ENCODE measurements at places on chromosomes 13 and 19.

- DNase-seq = no peak
These were observed 38.8 kb downstream of the ZNF611 start for GRCh38 chr19:52695996-52696395.

DNA sequence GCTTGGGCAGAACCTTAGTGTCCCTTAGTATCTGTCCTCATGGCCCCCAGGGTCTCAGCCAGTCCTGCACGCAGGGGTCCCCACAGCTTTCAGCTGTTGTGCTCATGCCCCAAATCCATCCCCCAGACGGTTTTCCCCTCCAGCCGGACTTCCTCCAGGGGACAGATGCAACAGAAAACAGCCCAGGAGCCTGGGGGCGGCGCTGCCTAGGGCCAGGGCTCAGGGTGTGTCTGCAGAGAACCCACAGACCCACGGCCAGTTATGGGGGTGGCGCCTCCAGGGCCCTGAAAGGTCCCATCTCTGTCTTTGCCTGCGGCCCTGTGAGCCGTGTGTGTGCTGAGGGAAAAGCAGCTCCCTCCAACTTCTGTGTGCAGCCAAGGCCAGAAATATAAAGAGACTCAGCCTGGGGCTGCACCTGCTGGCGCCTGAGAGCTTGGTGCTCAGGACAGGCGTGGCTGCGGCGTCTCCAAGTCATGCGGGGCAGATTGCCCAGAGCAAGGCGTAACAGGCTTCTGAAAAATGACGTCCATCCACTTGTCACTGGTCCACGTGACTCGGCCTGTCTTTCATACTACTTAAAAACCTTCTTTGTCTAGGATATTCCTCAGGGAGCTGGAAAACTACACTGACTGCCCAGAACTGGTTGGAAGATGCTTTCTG lies 22.1 kb upstream of the F7 start:
- DNase-seq = no peak

DNA sequence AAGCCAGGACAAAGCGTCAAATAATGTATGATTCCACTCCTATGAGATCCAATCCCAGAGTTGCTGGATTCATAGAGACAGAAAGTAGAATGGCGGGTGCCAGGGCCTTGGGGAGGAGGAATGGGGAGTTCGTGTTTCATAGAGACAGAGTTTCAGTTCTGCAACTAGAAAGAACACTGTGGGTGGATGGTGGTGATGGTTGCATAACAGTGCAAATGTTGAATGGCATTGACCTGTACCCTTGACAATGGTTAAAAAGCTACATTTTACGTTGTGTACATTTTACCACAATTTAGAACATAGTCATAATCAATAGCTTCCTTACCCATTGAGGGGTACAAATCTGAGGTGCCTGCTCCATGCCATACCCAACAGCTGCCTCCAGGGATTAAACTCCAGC lies 33.4 kb downstream of the MBD3L2B start:
- DNase-seq = no peak

DNA sequence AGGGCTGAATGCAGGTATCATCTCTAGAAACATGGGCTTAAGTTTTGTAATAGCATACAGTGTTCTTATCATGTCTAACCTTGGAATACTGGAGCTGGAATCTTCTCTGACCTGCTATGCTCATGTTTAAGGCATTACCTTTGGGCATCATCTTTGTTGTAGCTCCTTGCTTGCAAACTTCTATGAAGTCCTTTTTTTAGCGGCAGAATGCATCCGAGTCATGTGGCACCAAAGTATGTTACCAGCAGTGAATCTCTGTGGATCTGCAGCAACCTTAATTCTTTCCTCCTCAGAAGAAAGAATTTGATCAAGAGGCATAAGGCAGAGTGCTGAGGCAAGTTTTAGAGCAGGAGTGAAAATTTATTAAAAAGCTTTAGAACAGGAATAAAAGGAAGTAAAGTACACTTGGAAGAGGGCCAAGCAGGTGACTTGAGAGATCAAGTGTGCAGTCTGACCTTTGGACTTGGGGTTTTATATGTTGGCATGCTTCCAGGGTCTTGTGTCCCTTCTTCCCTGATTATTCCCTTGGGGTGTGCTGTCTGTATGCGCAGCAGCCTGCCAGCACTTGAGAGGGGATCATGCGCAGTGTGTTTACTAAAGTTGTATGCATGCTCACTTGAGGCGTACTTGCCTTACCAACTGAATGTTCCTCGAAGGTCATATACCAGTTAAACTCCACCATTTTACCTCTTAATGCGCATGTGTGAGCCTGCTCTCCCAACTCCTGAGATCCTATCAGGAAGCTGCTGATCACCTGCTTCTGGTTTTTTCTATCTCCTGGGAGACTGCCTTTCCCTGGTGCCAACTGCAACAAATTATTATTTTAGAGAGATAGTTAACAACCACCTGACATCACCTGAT lies 115.5 kb downstream of the LACC1 start:
- DNase-seq = no peak

- DNase-seq = no peak
These were observed 67.2 kb downstream of the ZNF726 start for GRCh38 chr19:23981863-23982262.

GRCh38 chr13:59269476-59269875 lies 894.3 kb downstream of the DIAPH3 start:
- no peak for DNase-seq

DNA sequence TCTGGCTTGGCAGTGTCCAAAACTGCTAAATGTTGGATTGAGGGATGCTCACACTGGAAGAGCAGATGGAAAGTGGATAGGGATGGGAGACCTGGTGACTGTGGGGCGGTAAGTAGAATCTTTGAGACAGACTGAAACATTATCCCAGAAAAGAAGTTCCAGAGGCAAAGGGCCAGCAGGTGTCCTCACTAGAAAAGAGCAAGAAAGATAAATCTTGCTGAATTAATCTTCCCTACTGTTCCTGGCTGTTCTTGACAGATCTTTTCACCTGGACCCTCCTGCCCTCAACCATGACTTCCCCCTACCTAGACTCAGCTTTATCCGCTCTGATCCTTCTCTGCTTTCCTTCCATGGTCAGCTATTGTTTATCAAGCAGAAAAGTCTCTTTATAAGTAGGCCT lies 35.0 kb upstream of the FRY start:
- DNase-seq = no peak

DNA sequence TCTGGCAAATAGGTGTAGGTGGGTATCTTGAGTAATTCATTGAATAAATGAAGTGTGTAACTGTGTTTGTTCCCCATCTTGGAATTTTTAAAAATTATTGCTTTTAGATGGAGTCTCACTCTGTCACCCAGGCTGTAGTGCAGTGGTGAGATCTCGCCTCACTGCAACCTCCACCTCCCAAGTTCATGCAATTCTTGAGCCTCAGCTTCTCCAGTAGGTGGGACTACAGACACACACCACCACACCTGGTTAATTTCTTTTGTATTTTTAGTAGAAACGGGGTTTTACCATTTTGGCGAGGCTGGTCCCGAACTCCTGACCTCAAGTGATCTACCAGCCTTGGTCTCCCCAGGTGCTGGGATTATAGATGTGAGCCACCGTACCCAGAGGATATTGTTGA lies 7.9 kb upstream of the CYP2A6 start:
- DNase-seq = no peak

DNA sequence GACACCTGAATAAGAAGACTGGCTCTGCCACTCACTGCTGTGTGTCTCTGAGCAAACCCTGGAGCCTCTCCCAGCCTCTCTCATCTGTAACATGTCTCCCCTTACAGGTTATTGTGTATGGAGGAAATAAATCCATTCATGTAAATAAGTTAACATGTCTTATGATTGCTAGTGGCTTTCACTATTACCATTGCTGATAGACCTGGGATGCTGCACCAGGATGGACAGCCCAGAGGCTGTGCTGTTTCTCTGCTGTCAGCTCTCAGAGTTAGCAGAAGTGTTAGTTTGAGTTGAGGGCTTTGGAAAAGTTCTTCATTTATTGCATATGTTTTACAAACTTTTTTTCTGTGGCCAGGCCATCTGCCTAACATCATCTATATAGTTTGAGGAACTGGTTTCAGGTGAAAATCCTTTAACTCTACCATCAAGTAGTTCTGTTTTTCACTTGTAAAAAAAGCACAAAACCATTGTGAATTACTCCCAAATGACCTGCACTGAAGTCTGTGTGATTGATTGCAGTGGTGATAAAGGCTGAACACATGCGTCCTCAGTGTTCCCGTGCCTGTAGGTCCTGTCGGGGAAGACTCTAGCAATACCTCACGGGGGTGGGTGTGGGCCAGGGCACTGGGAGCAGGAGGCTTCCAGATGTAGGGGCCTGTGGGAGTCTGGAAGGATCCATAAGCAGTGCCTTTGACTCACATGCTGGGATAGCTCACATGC lies 24.6 kb downstream of the MPHOSPH8 start:
- no peak for DNase-seq

DNA sequence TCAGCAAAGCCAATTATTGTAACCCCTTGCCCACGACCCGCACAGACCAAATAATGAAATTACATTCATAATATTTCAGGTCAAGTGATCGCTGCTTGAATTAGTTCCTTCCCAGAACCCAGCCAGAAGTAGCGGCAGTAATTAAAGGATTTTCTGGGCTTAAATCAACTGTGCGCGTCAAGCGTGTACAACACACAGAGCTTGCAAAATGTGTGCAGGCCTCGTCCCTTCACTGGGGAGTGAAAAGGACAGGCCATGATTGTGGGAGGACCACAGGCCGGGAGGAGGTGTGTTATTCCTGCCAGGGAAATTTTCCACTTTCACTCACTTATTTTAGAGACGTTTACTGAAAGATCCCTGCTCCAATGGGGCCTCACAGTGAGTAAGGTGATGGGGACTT lies 84.9 kb downstream of the CHST8 start:
- no peak for DNase-seq

- DNase-seq = no peak
These were observed 41.6 kb upstream of the HNRNPA1L2 start for GRCh38 chr13:52600666-52601065.

GRCh38 chr19:47560999-47561398 lies 11.9 kb downstream of the ZNF541 start:
- DNase-seq = no peak

DNA sequence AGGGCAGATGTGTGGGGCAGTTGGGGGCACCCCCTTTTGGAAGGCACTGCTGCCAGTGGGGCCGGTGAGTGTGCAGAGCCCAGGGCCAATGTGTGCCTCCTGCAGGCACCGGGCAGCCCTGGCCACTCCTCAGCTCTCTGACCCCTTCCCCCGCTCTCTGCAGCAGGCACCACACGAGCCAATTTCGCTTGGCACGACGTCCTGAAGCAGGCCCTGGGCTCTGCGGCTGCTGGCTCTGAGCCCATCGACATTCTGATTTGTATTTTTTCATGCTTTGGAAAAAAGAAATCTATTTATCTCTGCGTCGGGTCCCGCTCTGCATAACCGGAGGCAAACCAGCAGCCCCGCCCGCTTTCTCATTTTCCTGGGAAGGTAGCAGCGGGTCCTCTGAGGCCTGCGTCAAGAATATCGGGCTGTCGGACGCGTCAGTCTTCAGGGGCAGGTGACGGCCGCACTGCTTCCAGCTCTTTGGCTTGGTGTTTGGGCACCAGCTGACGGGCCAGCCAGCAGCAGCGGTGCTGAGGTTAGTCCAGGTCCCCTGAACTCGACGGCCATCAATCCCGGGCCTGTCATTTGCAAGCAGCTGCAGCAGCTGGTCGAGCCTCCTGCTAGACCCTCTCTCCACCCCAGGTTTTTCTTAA lies 134.3 kb downstream of the KDM4B start:
- peak; percentile 73 for DNase-seq

- DNase-seq = no peak
These were observed 113.3 kb upstream of the SOX1 start for GRCh38 chr13:111953546-111954178.

DNA sequence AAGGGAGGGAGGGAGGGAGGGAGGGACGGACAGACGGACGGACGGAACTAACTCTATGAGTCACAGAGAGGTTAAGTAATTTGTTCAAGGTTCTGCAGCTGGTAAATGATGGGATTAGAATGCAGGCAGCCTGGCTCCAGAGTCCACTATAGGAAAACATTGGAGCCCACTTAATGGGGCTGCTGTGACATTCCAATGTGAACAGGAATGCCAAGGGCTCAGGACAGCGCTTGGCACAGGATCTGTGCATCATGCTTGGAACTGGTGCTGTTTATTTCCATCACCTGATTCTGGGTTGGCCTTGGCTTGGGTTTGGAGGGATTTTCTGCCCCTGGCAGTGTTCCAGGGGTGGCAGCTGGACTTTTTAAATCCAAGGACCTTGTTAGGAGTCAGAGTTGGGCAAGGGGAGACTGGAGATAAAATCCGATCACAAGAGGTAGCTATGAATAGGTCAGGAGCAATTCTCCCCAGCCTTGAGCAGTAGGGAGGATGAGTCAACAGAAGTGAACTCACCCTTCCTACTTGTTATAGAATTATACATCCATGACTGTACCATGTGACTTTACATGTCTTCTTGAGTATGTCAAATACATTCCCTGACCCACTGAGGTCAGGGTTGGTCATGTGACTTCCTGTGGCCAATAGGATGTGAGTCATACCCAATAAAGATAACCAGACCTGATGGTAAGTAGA lies 7.8 kb upstream of the HIF3A start:
- DNase-seq = peak; percentile 83

DNA sequence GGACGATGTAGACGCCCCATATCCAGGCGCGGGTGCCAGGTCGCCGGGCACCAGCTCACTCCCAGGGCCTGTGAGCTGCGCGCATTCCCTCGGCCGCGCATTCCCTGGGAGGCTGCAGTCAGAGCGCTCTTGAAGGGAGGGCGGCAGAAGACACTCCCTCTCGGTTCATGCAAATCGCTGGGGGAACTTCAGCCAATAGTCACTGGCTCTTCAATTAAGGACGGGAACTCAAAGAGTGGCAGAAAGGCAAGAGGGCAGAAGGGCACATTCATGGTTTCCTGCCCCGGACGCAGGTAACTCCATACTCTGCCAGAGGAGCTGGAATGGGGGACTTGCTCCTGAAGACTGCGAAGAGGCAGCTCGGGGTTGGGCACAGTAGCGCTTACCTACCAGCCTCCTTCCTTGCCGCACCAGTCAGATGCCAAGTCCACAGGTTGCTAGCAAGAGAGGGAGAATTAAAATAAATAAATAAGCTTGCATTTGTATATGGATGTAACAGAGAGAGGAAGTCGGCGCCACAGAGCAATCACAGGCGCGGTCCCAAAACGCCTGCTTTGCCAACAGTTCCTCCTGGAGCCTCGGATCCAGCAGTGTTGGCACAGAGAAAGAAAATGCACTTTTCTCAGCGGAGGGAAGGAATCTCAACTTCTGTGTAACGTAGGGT lies 459 bp downstream of the PCDH20 start:
- peak; percentile 36 for DNase-seq
